Hypothalamus (tissue), 51 donors: ENCODE measurements at places on chromosomes 5 and 9.
A peak's percentile ranks its signal among the peaks of the same experiment; 100 is the strongest.

DNA sequence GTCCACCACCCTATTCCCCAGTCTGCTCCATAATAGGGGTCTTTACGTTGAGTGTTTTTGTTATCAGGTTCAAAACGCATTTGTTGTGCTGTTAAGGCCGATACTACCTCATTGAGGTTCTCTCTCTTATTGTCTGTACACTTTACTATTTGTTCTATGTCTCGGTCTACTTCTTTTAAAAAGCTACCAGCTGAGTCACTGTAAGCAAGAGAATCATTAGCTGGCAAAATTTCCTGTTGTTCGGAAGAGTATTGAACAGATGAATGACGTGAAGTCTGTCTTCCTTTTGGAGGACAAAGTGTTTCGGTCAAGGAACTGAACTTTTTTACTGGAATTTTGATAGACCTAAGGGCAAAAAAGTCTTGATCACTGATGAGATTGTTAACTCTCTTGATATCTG is 10.3 kb downstream of the LYSMD3 start:
- no peak for DNase-seq

DNA sequence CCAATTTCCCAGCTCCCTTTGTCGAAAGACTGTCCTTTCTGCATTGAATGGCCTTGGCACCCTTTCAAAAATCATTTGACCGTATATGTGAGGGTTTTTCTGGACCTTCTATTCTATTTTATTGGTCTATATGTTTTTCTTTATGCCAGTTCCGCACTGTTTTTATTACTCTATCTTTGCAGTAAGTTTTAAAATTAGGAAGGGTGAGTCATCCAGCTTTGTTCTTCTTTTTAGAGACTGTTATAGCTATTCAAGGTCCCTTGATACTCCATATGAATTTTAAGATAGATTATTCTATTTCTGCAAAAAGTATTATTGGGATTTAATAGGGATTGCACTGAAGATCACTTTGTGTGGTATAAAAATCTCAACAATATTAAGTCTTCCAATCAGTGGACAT is 44.2 kb upstream of the STARD4 start:
- DNase-seq = no peak

DNA sequence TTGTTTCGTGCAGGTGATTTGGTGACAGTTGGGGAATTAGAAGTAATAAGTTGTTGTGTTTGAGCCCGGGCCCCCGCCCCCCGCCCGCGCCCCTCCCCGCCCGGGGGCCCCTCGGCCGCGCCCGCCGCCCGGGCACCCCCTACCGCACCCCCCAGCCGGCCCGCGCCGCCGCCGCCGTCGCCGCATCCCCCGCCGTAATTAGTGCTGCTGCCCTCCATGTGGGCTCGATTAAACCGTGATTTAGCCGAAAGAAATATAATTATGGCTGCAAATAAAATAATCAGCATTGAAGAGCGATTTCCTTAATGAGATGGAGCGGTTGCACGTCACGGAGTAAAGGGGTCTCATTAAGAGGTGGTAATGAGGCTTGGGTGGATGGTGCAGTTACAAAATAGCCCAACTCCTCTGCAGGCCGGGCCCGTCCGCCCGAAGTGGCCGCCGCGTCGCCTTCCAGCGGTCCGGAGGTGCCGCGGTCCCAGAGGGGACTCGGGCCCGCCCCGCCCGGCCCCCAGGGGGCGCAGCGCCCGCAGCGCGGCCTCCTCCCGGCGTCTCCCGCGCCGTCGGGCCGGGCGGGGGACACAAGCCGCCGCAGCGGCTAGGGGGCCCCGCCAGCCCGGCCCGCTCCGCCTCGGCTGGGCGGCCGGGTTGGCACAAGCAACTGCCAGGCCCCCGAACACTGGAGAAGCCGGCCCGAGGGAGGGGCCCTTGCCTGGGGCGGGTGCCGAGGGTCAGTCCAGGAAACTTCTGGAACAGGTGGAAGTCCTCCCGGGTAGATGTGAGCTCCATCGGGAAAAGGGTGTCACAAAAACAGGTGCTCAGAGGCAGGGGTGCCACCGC is 6.9 kb upstream of the OTP start:
- no peak for DNase-seq

DNA sequence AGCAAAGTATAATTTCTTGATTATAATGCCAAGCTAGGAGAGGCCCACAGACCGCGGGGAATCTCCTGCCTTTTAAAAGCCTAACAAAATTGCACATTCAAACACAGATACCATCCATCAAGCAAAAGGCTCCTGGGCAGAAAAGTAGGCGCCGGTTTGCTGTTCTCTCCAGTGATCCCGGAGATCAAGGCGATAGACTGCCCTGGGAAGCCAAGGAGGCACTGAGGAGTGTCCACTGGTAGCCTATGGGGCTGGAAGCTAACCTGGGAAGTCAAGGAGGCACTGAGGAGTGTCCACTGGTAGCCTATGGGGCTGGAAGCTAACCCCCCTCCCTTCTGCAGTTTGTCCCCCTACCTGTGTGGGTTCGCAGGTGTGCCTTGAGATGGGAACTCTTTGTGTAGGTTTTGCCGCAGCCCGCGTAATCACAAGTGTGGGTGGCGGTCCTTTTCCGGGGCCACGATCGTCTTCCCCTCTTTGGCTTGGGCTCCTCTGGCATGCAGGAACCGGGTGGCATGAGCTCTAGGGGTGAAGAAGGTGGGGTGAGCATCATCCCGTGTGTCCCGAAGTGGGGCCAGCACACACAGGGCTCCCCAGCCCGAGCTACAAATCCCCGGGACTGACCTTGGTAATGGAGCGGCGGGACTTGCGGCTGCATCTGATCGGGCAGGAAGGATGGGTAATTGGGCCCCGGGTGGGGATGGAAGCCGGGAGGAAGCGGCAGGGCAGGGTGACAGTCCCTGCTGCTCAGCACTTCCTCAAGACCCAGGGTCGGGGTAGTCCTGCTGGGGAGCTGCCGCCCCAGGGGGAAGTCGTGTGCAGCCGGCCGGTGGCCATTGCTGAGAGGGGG is 2.7 kb downstream of the KLF4 start:
- no peak for DNase-seq

DNA sequence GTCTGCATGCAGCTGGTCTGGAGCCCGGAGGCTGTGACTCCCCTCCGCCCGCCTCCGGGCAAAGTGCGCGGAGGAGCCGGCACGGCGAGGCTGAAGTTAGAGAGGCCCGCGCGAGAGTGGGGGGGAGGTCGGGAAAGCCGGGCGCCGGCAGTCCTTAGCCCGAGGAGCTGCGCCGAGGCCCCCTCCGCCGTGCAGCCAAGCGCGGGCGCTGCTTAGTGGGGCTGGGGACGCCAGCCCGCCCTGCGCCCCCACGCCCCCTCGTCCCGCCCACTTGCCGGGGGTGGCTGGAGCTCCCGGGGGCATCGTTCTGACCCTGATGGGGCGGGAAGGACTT is 403 bp downstream of the NINJ1 start:
- DNase-seq = peak; percentile 56

DNA sequence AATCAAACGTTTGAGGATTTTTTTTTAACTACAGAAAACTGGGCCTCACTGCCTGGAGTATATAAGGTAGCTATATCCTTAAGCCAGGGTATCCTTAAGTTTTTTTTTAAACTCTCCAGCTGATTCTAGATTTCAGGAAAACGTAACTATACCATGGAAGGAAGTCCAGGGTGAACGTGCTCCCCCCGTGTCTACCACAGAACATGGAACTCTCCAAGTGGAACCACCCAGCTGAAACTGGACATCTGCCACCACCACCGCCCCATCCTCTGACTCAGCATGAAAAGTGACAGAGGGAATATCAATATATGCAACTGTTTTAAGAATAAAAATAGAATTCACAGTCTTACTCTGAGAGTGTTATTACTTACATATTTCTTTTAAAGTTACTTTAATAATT is 61.3 kb downstream of the DROSHA start:
- DNase-seq = no peak

DNA sequence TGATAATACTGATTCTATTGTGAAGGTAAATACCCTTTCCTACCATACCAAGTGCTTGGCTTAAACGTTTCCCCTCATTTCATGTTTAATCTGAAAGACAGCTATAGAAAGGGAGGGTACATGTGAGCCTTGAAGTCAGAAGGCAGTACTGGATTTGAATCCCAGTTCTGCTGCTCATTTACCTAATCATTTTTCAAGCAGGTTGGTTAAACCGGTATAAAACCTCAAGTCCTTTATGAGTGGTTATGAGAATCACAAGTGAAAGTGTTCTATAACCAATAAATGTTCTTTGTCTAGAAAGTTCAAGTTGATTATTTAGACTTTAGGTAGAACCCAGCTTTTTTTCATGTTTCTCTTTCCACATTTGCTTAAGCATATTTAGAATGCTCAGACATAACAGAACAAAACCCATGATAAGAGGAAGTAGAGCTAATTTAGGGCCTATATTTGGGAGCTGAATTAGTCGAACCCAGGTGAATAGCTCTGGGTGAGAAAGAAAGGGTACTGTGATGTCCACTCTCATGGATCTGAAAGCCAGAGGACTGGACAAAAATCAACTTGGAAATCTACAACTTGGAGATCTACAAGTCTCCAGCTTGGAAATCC is 29.7 kb upstream of the F2RL2 start:
- DNase-seq = no peak

- no peak for DNase-seq
Measured at GRCh38 chr9:132288966-132289365, 65.8 kb downstream of the SETX start.

DNA sequence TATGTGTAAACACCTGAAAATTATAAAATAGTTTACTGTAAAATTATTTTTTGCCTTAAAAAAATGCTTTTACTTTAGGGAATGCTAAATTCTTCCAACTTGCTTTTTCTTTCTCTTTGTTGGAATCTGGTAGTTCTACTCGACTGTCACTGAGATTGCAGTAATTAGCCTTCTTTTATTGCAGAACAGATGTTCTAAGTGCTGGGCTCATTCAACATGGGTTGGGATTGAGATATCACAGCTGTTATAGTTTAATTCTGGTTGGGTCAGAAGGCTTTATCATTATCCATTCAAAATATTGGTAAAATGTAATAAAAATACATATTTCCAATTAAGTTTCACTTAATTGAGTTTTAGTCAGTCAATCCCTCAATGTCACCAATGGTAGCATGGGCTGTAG is 686.7 kb downstream of the CDH18 start:
- DNase-seq = no peak

DNA sequence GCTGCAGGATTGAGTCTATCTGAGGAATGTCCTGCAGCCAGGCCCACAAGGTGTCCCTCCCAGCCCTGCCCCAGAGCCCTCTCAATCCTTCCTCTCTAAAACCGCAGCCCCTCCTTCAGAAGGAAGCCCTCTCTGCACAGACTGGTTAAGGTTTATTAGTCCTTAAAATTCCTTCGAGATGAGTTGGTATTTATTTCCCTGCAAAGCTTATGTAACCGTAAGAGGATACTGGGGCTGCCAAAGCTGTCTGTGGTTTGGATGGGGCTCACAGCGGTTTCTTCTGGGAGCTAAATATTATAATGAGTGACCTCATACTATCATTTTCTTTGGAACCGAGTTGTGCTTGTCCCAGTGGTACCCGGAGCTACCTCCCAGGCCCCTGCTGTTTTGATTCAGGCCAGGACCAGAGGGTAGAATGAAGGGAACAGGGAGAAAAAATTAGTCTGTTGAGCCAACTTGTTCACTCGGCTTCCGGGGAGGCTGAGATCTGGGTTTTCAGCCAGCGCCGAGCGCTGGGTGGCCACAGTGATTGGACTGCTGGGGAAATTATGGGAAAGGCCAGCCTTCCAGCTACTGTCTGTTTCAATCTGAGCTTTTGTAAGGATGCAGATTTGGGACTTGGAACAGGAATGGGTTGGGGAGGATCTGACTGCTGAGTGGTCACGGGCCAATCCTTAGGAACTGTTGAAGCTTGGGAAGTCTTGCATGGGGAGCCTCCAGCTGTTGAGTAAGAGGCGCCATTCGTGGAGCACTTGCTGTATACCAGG is 107.5 kb downstream of the NDFIP1 start:
- peak; percentile 1 for DNase-seq
